NK-92 treated with Interleukin-12 subunit alpha and Interleukin-12 subunit beta, amount 100 ng/mL, for 24 hours (cell line): ENCODE measurements at places on chromosomes 3 and 15.

- DNase-seq, result no peak
These were observed 170.3 kb upstream of the CGNL1 start for GRCh38 chr15:57205996-57206395.

DNA sequence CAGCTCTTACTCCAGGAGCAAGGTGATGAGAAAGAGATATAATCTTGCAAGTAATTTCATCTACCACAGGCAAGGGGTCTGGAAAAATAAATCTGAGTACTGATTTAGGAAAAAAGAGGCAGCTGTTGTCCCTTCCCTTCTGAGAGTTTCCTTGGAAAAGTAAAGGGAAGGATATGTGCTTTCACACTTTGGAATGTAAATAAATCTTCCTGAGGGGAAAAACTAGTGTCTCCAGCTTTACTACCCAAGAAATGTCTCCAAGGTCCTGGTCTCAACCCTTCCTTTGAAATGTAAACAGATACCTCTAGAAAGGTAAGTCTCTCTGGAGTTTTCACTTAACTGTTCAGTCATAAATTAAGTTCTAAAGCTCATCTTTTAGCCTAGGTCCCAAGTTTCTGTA lies 102.6 kb downstream of the DPH6 start:
- DNase-seq, result no peak

DNA sequence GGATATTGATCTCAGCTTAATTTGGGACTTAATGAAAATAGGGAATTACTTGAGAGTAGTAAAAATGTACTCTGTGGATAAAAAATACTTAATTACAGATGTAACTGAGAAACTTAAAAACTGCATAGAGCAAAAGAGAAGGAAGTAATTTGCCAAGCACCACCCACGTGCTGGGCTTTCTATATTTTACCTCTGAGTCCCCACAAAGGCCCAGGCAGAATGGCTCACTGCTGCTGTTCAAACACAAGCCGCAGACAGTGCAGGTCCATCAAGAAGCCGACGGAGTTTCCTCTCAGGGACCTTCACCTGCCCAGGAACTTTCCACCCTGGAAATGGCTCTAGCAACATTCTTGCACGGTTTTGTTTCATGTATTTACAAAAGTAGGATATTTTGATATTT lies 77.2 kb upstream of the TRPM1 start:
- DNase-seq, result no peak

- DNase-seq, result no peak
These were observed 150.3 kb downstream of the SAMMSON start for GRCh38 chr3:70149714-70150400.

DNA sequence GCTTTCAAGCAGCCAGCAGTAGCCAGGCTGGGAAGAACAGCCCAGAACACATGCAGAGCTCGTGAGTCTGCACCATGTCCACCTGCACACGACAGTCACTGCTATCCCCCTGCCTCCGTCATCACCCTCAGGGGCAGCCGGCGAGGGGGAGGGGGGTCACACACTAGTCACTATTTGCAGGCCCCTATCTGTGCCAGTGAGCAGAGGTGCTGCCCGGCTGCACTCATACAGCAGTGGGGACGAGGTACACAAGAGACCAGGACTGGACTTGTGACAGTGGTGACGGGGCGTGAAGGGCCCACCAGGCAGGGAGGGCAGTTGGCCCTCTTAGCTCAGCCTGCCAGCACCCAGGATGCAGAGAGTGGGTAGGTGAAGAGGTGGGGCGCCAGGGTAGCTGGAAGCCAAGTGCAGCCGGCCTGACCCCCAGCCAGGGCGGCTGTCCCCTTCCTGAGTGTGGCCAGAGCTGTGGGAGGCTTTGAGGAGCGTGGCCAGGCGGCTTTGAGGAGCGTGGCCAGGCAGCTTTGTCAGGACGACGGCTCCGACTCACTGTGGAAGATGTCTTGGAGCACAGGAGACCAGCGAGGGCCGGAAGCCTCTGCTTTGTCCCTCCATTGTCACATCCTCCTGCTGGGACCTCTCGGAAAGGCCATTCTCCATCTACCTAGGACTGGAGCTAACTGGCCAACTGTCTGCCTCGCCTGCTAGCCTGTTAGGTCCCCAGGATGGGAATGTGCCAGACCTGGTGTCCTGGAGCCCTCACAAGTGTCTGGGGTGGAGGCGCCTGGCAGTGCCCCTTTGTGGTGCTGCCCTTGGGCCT lies 52.1 kb upstream of the FGD5 start:
- no peak for DNase-seq

- DNase-seq, result peak; percentile 42
These were observed 883.6 kb upstream of the NR2F2 start for GRCh38 chr15:95446854-95447253.

GRCh38 chr15:43242616-43243015 lies 21.8 kb upstream of the EPB42 start:
- DNase-seq, result no peak
